SJSA1 (cell line): ENCODE measurements at places on chromosomes 1 and 21. TPM values are rescaled to one million over a fixed set of nuclear protein-coding genes. Genes with fewer than 3 reads are reported as not detected.

- no peaks in the 10 kb centered on the region; the same call in 1 of the 2 replicates for H3K36me3 ChIP-seq
- DNase-seq: peak; percentile 98
- H3K27ac ChIP-seq: peak overlapping the region; percentile 98
- H3K4me1 ChIP-seq: peaks cover 87% of the 10 kb centered on the region
- peak overlapping the region; percentile 10 for H3K4me3 ChIP-seq
Observed at GRCh38 chr1:21586846-21587601, 77.8 kb downstream of the ALPL start.

- no peaks in the 10 kb centered on the region for H3K27me3 ChIP-seq
- no peak for DNase-seq
- peak overlapping the region; percentile 78; the same call in 1 of the 2 replicates for H3K27ac ChIP-seq
- no peak overlapping the region for H3K4me3 ChIP-seq
Observed at GRCh38 chr1:156097499-156098178, 15.4 kb upstream of the MEX3A start.

DNA sequence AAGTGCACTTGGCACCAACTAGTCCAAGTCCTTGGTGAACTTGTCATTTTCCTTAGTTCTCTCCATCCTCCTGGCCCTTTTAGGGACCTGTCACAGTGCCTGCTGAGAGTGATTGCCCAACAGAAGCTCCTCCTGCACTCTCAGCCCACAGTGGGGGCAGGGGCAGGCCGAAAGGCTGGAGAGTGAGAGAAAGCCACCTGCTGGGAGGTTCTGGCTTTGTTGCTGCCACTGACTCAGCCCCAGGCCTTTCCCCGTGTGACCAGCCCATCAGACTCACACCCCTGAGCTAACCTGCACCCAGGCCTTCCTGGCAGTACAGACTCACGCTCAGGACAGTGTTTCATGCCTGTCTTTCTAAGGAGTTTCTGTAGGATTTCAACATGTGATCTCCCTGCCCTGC lies 17.1 kb upstream of the PROK1 start:
- H3K36me3 ChIP-seq: no peaks in the 10 kb centered on the region
- DNase-seq: no peak
- no peak overlapping the region for H3K4me3 ChIP-seq
- no peak overlapping the region for H3K27ac ChIP-seq
- no peaks in the 10 kb centered on the region for H3K4me1 ChIP-seq

DNA sequence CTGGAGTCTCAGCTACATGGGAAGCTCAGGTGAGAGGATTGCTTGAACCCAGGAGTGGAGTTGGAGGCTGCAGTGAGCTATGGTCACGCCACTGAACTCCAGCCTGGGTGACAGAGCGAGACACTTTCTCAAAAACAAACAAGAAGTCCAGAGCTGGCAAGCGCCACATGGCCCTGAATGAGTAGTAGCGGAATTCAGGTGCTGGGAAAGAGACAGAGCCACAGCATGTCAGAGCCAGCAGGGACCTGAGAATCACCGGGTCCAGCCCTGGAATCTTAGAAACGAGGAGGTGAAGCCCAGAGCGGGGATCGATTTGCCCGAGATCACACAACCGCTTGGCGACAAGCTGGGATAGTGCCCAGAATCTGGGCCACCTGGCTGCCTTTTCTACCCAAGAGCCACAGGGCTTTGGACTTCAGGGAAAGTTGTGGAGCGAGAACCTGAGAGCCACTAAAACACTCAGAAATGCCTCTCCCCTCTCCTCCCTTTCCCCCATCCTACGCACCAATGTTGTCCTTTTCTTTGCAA lies 9.8 kb downstream of the ARL8A start:
- no peaks in the 10 kb centered on the region for H3K27me3 ChIP-seq
- H3K27ac ChIP-seq: no peak overlapping the region
- no peaks in the 10 kb centered on the region for H3K4me1 ChIP-seq
- H3K4me3 ChIP-seq: no peak overlapping the region

Gene TSSK3
- not detected in 2 replicates for total RNA-seq

Gene BCAS2
- 64.7 and 79.5 TPM in 2 replicates for total RNA-seq

Gene ALX3
- total RNA-seq: not detected in 2 replicates

Gene NUP210L
- total RNA-seq: not detected in 2 replicates
